ENCODE measurements at places on chromosomes 6 and 20.

DNA sequence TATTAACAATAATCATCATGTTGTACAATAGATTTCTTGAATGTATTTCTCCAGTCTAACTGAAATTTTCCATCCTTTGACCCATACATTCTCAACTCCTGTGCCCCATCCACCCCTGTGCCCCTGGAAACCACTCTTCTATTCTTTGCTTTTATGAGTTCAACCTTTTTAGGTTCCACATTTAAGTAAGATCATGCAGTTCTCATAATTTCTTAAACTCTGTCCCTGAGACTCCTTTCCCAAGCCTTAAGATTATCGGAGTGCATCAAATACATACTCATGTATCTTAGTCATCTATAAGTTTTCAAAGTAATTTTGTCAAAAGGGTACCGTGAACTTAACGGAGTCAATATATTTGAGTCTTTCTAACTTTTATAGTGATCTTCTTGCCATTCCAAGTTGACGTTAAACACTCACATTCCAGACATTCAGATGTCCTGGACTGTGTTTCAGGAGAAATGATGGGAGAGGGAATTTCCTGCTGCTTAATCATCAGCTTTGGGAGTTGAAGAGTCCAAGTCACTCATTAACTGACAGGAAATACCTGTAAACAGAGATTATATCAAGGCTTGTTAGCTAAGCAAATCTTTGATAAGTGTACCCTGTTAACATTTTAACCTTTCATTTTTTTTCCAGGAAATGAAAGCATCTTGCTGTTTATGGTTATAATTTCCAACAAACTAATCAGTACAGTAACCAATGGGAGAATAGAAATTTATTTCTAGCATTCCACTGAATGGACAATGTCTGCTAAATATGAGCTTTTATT is 73.3 kb downstream of the ADGRG6 start:
- no peak for DNase-seq

GRCh38 chr20:50625986-50626677 is 65.2 kb downstream of the RIPOR3 start:
- DNase-seq = peak; percentile 79

- DNase-seq = peak; percentile 53
Observed at GRCh38 chr6:108476376-108476775, 84.3 kb upstream of the FOXO3 start.

GRCh38 chr6:150934380-150934779 is 68.9 kb downstream of the MTHFD1L start:
- no peak for DNase-seq

- peak; percentile 44 for DNase-seq
Observed at GRCh38 chr6:69729870-69730449, 66.8 kb downstream of the LMBRD1 start.

DNA sequence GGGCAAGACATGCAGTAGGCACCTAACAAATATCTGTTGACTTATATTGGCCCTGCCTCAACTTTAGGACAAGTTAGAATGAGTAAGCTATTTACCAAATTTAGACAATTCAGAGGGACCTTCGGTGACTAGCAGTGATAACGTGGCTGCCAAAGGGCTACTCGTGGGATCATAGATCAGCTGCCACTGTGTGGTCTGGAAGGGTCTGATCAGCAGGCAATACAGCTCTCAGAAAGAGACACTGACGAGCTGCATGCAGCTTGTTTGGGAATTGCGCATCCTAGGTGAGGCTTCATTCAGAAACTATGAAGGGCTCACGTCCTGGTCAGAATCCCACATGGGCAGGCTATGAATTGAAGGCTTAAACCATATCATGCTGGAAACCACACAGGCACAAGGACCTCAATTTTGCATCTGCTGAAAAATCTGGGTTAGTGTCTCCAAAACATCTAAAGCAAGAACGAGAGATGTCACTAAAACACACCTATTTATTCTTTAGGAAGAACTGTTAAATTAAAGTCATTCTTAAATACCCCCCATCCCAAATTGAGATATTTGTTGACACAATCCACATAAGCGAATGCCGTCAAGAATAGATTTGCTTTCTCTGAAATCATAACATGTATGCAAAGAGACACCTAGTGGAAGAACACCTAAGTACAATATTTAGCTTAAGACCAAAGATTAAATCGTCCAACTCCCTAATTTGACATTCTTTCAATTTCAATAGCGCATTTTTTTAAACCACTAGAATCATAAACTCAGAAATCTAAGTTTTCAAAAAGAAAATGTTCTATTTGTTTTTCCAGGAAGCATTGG is 79.6 kb downstream of the IPCEF1 start:
- DNase-seq = peak; percentile 70

DNA sequence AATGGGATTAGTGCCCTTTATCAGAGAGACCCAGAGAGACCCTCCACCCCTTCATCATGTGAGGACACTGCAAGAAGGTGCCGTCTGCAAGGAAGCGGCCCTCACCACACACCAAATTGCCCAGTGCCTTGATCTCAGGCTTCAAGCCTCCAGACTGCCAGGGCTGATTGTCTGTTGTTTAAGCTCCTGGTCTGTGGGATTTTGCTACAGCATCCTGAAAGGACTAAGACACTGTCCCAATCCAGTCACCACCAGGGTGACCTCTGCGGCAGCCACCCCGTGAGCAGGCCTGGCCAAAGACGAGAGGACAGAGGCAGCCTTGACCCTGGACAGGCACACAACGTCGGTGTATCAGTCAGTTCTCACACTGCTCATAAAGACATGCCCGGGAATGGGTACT is 13.5 kb upstream of the FRMD1 start:
- no peak for DNase-seq

DNA sequence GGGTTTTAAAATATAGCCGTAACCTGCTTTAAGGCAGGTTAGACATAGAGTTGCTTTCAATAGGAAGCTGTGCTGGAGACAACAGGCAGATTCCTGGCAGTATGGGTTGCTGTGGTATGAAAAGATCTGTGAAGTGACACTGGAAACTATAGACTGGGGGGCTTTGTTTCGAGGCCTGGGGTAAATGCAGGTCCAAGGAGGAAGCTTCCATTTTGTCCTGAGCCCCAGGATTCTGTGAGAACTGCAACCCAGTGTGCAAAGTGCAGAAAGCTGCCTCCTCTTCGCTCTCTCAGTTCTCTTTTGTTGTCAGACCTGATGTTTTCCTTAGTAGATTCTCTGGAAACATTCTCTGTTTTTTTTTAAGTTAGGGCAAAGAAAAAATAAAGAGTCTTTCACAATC is 86.9 kb downstream of the LYRM4 start:
- no peak for DNase-seq

DNA sequence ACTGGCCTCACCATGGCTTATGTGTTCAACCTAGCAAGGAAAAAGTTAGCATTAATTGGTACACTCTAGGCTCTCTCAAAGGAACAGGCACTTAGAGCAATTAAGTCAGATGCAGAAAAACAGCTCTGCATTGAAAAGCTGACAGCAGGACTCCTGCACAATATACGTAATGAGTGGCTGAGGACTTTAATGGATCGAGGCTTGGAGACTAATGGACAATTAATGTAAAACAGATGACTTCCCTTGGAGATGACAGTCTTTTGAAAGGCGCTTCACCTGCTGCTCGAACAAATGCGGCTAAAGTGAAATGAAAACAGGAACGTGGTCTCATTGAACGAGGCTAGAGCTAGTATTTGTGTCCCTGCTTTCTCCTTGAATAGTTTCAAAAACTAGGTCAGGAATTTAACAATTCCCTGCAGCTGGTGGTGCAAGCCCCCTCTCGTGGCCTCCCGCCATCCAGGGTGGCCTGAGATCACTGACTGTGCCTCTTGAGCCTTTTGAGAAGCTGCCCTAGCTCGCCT is 137.1 kb downstream of the ELOVL4 start:
- no peak for DNase-seq

DNA sequence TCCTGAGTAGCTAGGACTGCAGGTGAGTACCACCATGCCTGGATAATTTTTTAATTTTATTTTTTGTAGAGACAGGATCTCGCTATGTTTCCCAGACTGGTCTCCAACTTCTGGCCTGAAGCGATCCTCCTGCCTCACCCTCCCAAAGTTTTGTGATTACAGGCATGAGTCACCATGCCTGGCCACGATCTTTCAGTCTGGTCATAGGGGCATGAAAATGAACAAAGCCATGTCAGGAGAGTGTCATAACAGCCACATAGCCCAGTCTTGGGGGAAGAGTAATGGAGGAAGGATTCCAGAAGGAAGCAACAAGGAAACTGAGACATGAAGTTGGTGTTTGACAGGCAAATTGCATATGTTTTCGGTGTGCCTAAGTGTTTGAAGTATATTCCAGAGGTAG is 17.0 kb upstream of the SNX3 start:
- DNase-seq = no peak

GRCh38 chr20:3995067-3995748 is 20.1 kb downstream of the RNF24 start:
- DNase-seq = peak; percentile 61

- DNase-seq = no peak
Observed at GRCh38 chr20:17437251-17437650, 93.9 kb downstream of the BFSP1 start.

- DNase-seq = no peak
Observed at GRCh38 chr20:14193443-14193842, 144.0 kb downstream of the FLRT3 start.

- DNase-seq = no peak
Observed at GRCh38 chr6:37130704-37131103, 39.2 kb upstream of the PIM1 start.

GRCh38 chr20:58630063-58630462 is 21.0 kb upstream of the STX16 start:
- DNase-seq = no peak

- DNase-seq = no peak
Observed at GRCh38 chr6:157557559-157557958, 176.6 kb downstream of the ZDHHC14 start.

DNA sequence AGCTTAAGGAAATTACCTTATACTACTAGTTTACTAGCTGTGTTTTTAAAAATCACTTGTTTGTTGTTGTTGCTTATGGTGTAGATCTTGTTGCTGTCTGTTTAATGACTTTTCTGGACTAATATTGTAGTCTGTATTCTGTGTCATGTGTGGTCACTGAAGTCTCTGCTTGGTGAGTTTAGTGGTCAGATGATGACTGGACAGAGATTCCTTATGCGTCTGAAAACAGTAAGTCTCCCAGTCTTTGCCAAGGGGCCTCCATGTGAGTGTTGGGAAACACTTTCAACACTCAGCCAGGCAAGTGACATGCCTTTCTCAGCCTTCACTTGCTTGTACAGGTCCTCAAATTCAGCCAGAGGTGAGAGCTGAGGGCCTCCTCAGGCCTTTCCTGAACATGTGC is 256.9 kb upstream of the RNF24 start:
- DNase-seq = no peak

DNA sequence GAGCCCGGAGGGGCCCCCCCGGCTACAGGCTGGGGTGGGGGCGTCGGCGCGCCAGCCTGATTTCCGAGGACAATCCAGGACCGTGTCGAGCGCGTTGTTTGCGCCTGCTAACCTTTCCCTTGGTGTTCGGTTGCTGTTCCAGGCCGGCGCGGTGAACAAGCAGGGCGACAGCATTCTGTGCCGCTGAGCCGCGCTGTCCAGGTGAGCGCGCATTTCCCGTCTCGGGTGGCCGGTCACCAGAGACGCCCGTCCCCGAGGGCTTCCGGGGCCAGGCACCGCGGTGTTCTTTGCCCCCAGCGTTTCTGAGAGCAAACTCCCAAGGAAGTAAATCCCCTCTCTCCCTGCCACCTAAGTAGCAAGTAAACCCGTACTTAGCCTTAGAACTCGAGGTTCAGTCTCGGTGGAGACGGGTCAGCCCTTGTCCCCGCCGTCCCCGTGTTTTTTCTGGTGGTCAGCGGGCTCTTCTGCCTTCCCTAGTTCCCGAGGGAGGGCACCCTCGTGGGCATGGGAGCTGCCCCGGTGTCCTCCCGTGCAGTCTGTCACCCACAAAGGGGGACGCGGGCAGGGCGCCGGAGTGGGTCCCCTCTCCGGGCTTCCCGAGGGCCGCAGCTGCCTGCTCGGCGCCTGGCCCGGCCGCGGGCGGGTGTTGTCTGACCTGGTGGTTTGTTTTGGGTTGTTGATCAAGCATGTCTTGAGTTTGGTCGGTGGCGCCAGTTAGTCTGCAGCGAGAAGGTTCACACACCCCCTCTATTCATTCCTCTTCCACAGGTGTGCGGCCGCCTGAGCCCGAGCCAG is 1.5 kb downstream of the ID4 start:
- DNase-seq = no peak

- no peak for DNase-seq
Observed at GRCh38 chr6:111118826-111119225, 31.5 kb downstream of the SLC16A10 start.

DNA sequence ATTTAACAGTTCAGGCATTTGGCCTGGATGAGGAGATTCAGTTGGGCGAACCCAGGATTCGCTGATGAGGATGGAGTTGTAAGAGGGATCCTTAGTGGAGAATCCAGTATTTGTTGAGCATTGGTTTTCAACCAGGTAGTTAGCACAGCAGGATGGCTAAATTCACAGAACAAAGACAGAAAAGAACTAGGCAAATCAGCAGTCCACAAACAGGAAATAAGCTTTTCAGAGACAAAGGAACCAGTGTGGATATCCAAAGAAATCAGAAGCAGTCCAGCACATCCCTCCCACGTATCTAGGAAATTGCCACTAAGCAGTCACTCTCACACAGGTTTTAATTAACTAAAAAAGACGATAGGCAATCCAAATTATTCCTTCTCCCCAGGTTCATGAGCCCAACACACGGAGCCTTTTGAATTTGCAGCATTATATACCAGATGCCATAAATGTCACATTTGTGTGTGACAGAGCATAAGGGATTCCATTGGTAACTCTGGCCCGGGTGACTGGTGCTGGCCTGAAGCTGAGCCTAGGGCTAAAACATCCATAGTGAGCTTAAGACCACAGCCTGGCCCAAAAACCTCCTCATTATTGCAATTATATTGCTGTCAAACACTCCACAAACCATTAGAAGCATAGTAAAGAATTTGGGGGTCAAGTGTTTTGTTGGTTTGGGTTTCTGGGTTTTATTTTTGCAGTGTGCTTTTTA is 131.5 kb downstream of the SOBP start:
- no peak for DNase-seq

All from HAP-1 (cell line).